ENCODE measurements at places on chromosomes 2 and 18.

- DNase-seq = no peak
Observed at GRCh38 chr2:4174796-4175195, 471.4 kb downstream of the DCDC2C start.

DNA sequence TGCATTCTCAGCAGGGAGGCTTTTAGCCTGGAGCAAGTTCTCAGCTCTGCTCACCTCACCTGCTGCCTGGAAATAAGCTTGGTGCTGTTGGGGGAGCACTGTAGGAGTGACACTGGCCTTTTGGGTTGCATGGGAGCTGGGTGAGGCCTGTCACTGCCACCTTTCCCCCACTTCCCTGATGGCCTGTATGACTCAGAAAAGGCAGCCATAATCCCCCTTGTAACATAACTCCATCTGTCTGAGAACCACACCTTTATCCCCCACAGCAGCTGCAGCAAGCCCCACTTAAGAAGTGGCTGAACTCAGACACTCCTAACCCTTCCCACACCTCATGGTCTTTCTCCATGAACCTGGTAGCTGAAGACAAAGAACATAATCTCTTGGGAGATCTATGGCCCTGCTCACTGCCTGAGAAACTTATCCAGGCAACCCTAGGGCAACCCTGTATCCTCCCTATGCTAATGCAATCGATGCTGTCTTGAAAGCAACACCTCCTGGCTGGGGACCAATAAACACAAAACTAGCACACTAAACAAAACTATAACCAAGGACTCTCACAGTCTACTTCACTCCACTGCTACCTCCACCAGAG lies 258.9 kb upstream of the OSR1 start:
- DNase-seq = no peak

DNA sequence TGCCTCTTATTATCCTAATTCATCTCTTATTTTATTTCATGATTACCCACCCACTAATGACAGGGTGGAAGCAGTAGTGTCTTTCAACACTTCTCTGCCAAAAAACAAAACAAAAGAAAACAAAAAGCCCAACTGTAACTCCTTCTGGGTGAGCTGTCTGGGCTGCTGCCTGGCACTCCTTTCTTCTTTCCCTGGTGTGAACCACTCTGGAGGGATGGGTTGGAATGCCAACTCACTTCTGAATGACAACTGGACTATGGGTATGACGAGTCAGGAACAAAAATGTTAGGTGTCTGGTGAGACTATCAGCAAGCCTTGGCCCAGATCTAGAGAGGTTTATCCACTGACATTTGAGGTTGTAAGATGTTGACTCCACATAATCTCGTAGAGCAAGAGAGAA lies 88.3 kb upstream of the ITGB6 start:
- no peak for DNase-seq

DNA sequence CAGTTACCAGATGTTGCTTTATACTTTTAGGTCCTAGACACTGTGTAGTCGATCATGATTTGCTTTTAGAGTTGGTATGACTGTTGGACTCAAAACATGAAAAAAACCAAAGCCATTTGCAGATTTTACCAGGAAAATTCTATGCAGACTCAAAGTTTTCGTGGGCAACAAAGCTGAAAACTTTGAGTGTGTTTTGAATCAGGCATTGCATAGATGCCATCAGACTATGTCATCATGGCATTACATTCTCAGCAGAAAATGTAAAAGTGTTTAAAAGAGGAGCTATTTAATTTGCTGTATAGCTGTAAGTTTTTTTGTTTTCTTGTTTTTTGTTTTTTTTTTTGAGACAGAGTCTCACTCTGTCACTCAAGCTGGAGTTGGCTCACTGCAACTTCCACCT lies 43.5 kb upstream of the ELAC1 start:
- DNase-seq = no peak

DNA sequence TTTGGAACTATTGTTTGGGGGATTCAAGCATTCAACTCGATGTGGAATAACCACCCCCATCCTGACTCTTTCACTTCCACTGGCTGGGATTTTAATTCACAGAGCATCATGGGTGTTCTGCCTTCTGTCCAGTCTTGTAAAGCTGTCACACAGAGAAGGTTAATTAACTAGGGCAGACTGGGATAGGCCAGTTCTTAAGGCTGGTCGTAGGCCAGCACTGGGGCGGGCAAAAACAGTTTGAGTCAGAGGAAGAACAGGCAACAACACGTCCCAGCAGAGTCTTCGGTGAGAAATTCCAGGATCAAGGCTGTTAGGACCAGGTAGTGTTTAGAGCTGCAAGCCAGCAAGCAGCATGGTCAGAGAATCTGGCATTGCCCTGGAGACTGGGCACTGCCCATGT lies 4.0 kb upstream of the RNF152 start:
- no peak for DNase-seq

DNA sequence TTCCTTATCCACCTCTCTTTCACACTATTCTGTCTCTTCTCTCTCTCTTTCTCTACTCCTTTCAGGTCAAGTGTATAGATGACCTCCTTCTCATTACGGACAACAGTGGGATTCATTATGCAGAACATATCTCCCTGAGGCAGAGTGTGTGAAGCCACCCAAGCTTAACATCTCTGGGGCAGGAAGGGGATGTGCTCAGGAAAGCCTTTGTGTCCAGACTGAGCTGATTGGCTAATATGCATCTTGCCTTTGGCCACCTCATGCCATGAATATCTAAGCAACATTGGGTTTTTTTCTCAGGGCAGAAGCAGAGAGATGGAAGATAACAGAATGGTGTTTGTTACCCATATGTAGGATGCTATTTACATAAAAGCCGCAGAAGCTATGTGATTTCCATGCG lies 211.4 kb upstream of the LRRTM1 start:
- DNase-seq = no peak

- no peak for DNase-seq
Observed at GRCh38 chr2:223841436-223842190, 4.2 kb upstream of the AP1S3 start.

DNA sequence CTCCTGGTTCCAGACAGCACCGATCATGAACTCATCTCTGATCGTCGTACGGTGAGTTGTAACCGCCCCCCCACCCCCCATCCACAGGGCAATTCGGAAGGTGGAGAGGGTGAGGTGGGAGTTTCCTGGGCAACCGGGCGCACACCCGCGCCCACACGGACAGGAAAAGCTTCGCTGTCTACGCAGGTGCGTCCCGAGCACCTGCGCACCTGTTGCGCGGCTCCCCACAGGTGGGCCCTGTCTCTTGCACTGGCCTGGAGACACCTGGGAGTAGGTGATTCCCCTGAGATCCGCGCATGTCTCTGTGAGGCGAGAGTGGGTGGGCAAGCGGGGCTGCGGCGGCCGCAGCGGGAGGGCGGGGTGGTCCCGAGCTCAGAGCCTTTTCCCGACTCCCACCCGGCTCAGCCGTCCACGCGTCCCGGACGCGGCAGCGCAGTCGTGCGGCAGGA lies 459 bp upstream of the ATP6V1C2 start:
- DNase-seq = no peak

DNA sequence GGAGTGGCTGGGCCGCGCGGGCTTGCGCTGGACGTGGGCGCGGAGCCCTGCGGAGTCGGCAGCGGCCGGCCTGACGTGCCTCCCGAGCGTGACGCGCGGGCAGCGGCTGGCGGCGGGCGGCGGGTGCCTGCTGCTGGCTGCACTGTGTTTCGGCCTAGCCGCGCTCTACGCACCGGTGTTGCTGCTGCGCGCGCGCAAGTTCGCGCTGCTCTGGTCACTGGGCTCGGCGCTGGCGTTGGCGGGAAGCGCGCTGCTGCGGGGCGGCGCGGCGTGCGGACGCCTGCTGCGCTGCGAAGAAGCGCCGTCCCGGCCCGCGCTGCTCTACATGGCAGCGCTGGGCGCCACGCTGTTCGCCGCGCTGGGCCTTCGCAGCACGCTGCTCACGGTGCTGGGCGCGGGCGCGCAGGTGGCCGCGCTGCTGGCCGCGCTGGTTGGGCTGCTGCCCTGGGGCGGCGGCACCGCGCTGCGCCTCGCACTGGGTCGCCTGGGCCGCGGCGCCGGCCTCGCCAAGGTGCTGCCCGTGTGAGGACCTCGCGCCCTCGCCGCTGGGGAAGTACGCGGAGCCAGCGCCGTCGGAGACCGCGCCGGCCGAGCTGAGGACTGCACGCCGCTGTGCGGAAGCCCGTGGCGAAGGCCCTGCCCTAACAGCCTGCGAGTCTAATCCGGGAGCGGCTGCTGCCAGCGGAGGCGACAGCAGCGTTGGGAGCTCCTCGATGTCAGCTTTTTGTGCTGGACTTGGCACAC lies 526 bp downstream of the SFT2D3 start:
- peak; percentile 69 for DNase-seq

DNA sequence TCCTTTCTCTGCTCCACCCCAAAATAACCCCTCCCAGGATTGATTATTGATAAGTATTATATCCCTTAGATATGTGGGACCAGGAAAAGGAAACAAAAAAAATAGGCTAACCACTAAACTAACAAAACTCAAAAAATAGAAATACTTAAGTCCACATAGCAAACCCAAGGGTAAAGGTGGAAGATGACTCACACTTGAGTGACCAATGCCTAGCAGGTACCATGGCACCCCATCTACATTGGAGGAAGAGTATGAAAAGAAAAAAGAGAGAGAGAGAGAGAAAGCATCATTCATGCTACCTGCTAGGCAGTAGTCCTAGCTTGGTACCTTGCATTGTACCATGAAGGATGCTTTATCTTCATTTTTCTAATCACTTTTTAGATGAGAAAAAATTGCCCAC lies 6.3 kb downstream of the EXOC6B start:
- DNase-seq = no peak

- no peak for DNase-seq
Observed at GRCh38 chr2:45612285-45612684, 1.2 kb upstream of the SRBD1 start.

DNA sequence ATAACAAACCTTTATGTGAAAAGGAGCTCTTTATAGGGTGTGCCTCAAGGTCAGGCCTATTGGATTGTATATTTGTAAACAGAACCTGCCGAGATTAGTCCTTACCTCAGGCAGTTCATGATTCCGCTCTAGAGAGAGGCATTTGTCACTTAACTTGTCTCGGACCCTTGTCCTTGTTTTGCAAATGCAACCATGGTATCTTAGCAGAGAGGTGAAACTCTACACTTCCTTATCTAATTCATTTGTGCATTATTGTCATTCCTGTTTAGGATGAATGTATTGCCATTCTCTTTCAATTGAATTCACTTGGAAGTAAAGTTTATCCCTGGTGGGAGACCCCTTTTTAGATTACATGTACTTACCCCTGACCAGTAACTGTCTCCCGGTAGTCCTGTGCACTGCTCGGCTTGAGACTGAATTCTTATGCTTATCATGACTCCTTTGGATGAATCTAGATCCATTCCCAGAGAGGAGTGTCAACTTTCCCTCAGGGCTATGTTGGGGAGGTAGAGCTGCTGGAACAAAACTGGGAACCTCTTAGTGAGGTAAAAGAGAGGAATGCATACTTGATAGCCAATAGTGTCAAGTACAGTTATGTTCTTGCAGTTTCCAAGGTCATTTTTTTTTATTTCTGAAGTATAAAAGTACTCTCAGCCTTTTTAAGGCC lies 46.6 kb downstream of the SGPP2 start:
- no peak for DNase-seq

GRCh38 chr2:236633775-236634560 lies 64.3 kb downstream of the ACKR3 start:
- no peak for DNase-seq

Measured in bone marrow (tissue), 2 donors.